Effector memory CD4-positive, alpha-beta T cell (primary cell): ENCODE measurements at places on chromosomes 12 and 14.

GRCh38 chr14:91170504-91171121 lies 56.7 kb downstream of the DGLUCY start:
- H3K4me1 ChIP-seq = no peaks in the 10 kb centered on the region
- no peak overlapping the region for H3K4me3 ChIP-seq
- peaks cover 47% of the 10 kb centered on the region for H3K36me3 ChIP-seq

DNA sequence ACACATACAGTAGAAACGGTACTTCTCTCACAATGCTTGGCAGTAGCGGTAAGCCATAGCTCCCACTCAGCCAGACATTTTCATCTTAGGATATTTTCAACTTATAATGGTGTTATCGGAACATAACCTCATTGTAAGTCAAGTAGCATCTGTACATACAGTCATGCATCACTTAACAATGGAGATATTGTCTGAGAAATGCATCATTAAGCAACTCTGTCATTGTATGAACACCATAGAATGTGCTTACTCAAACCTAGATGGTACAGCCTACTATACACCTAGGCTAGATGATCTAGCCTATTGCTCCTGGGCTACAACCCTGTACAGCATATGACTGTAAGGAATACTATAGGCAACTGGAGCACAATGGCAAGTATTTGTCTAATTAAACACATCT lies 40.8 kb downstream of the RPS6KA5 start:
- no peak for DNase-seq
- peaks cover 4% of the 10 kb centered on the region for H3K4me1 ChIP-seq
- H3K27me3 ChIP-seq = no peaks in the 10 kb centered on the region
- H3K4me3 ChIP-seq = no peak overlapping the region
- H3K27ac ChIP-seq = no peak overlapping the region

GRCh38 chr14:44035707-44036106 lies 471.4 kb downstream of the FSCB start:
- no peaks in the 10 kb centered on the region for H3K27me3 ChIP-seq
- no peaks in the 10 kb centered on the region for H3K4me1 ChIP-seq
- no peak for DNase-seq

GRCh38 chr12:131457331-131458047 lies 253.4 kb upstream of the SFSWAP start:
- no peak overlapping the region for H3K27ac ChIP-seq
- H3K36me3 ChIP-seq = no peaks in the 10 kb centered on the region
- no peaks in the 10 kb centered on the region for H3K27me3 ChIP-seq
- no peak for DNase-seq

DNA sequence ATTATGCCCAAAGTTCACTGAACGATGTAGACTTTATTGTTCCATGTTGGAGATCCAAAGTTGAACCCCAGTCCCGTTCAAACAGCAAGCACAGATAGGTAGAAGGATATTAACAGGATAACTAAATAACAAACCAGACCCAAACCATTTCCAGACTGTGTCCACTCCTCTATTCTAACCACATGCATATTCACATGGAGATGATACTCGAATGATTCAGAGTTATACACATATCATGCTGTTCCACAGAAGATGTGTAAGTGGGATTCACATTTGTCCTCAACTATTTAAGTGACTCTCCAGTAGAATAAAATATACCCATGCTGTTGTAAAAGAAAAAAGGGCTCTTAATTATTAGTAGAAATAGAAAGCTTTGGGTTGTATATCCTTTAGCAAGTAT lies 185.9 kb downstream of the ITPR2 start:
- no peaks in the 10 kb centered on the region for H3K4me1 ChIP-seq
- DNase-seq = no peak
- no peaks in the 10 kb centered on the region for H3K27me3 ChIP-seq

- no peak overlapping the region for H3K4me3 ChIP-seq
- no peak overlapping the region for H3K27ac ChIP-seq
- peaks cover 26% of the 10 kb centered on the region for H3K4me1 ChIP-seq
- H3K27me3 ChIP-seq = peaks cover 24% of the 10 kb centered on the region
- DNase-seq = no peak
Observed at GRCh38 chr12:131832321-131833231, 4.4 kb downstream of the MMP17 start.

GRCh38 chr14:92724516-92725340 lies 23.7 kb downstream of the LGMN start:
- no peak overlapping the region for H3K4me3 ChIP-seq
- no peak overlapping the region for H3K27ac ChIP-seq
- no peaks in the 10 kb centered on the region for H3K4me1 ChIP-seq

GRCh38 chr14:76863724-76864407 lies 37.7 kb downstream of the LRRC74A start:
- no peak overlapping the region for H3K27ac ChIP-seq
- DNase-seq = no peak
- H3K4me3 ChIP-seq = no peak overlapping the region
- no peaks in the 10 kb centered on the region for H3K27me3 ChIP-seq
- H3K36me3 ChIP-seq = no peaks in the 10 kb centered on the region
- peaks cover 12% of the 10 kb centered on the region for H3K4me1 ChIP-seq

GRCh38 chr14:35963209-35963608 lies 137.1 kb downstream of the BRMS1L start:
- H3K4me1 ChIP-seq = no peaks in the 10 kb centered on the region
- H3K4me3 ChIP-seq = no peak overlapping the region
- H3K27ac ChIP-seq = no peak overlapping the region
- no peak for DNase-seq
